T follicular helper cell (primary cell): ENCODE measurements at places on chromosomes 3 and 15.

DNA sequence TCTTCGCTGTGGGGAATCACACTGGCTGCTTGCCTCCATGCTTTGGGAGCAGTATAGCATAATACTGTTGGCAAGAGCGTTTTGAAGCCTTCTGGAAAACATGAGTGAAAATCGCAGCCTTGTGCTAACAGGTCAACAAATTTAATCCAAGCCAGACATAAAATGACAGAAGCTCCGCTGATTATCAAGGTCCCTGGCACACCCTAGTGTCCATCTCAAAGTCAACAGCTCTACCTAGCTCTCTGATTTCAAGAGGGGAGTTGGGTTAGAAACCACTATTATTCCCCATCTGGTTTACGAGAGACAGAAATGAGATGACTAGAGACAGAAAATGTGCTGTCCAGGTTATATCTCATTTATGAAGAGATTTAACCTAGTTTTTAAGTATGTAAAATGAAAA lies 73.6 kb upstream of the MDFIC2 start:
- no peak for DNase-seq

DNA sequence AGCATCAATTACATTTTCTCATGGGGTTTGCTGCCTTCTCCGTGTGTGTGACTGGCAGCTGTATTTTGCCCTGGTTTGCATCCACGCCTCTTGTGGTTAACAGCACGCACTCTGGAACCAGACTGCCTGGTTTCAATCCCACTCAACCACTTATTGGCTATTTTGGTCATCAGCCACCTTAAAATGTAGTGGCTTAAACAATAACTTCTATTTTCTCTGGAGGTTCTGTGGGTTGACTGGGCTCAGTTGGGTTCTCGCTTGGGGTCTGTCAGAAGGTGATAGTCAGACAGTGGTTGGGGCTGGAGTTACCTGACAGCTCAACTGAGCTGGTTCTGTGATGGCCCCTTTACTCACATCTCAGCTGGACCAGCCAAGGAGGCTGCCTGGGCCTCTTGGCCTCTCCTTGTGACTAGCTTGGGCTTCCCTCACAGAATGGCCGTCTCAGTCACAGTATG lies 36.8 kb downstream of the EHD4 start:
- DNase-seq = no peak

DNA sequence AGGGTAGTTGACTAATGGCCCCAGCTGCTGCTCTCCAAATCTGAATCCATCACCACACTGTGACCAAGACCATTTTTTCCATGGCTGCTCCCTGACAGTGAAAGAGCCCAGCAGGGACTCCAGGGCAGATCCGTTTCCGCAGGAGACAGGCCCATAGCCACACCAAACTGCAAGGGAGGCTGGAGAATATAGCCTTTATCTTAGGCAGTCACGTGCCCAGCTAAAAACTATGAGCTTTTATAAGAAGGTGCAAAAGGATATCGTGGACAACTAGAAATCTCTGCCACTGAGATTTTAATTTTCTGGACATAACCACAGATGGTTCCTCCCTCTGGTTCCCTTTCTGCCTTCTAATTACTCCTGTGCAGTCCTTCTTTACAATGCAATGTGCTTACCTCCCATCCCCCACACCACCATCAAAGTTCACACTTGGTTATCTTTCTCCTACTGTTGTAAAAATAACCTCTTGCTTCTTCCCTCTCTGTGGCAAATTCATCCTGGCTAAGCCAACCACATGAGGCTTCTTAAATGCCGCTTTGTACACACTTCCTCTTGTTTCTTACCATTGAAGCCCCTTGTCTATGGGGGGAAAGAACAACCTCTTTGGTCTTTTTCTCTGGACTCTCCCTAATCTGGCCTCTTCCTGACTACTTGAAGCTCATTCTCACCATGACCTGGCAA lies 233.7 kb downstream of the SHQ1 start:
- no peak for DNase-seq

- DNase-seq = no peak
Measured at GRCh38 chr3:187571701-187572100, 98.5 kb downstream of the SST start.

DNA sequence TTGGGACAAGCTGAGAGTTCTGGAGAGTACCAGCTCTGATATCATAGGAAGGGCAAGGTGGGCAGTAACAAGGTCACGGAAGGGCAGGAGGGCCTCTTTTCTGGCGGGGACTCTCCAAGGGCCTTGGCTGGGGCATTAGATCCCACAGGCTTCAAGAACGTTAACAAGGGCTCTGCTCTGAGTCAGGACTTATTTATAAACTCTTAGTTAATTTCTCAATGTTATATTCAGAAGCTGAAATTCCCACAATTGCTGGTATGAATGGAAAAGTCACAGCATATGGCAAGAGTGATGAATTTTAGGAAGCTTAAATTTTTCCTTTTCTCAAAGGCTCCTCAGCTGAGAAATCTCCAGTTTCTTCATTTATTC lies 320.2 kb upstream of the TBC1D5 start:
- no peak for DNase-seq

- no peak for DNase-seq
Measured at GRCh38 chr3:40731445-40731844, 206.7 kb downstream of the ZNF621 start.
